ENCODE measurements at places on chromosomes 2 and 18.

GRCh38 chr2:183389546-183390080 is 265.4 kb downstream of the NUP35 start:
- no peak for DNase-seq

DNA sequence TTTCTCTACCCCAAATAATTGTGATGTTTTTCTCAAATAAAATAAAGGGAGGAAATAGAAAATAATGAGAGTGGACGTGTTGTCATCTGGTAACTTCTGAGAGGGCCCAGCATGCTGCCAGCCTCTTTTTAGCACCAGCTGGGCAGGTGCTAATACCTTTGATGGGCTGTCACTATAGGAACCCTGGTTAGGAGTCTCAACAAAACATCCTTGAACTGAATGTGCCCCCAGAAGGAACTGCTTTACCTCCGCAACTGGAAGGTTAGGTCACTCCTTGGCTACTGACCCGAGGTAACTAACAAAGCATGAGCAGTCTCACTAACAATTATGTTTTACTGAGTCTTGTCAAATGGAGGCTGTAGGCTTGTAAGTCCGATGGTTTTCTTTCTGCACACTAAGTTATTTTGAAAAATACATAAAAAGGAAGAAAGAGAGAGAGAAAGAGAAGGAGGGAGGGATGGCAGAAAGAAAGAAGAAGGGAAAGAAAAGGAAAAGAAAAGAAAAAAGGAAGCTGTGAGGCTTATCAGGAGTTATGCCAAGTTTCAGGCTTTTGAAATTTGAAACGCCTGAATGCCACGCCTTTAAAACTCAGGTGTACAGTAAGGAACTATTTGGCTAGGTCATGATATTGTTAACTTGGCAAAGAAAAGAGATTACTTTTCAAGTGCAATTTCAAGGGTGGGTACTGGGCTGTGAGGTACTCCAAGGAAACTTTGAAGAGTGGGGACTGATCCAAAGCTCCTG is 91.0 kb downstream of the TGIF1 start:
- DNase-seq, result no peak

- no peak for DNase-seq
These were observed 306.9 kb downstream of the ZNF516 start for GRCh38 chr18:76188097-76188496.

DNA sequence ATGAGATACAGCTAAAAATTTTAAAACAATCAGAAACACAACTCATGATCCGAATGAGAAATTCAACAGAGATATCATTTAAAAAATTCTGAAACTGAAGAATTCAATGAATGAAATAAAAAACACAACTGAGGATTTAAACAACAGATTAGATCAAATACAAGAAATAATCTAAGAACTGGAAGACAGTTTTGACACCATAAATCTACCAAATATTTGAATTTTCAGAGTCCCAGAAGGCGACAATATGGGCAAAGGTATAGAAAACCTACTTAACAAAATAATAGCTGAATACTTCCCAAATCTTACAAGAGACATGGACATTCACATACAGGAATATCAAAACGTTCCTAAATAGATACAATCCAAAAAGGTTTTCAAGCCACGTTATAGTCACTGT is 221.9 kb downstream of the OTX1 start:
- DNase-seq, result no peak

DNA sequence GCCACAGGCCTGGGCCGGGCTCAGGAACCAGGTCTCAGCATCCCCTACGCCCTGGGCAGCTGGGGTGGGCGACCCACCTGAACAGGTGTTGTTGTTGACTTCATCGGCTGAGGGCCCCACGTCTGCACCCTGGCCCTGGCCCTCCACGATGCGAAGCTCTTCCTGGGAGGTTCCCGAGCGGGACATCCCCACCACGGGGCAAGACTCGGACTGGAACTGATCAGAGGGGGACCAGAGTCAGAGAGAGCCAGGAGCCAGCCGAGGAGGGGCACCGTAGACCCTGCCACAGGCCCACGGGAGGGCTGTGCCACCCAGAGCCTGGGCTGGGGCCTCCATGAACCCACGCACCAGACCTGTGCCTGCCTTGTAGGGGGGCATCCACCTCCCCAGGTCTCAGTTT is 54.3 kb downstream of the AQP12A start:
- no peak for DNase-seq

All from sciatic nerve (tissue), 2 donors.